ENCODE measurements at places on chromosomes 4 and X.

GRCh38 chr4:25862411-25863346, at the start of gene SEL1L3:
Gene SEL1L3 (minus strand): TSS chr4:25862988. CDS start chr4:25862836, 152 bp downstream.
- DNase-seq = peak; percentile 6

GRCh38 chr4:23884261-23884660, 5.6 kb downstream of the PPARGC1A start:
- DNase-seq = no peak

- DNase-seq = no peak
These were observed 121.0 kb upstream of the TEX13D start for GRCh38 chrX:124211312-124211942.

DNA sequence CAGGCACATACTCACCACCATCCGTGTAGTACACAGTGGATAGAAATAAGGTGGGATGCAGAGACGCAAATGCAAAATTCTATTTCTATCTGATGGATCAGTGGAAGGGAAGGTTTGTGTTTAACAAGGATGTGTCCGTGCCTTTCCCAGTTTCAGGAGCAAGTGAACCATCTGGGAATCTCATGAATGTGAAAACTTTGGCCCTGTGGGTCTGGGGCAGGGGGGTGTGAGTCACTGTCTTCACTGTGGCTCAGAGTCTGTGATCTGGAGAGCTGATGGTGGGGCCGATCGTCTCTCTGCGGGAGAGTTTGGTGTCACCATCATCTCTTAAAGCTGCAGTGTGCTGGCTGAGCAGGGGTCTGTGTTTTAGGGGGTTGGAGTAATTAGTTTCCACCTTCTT, 179.3 kb upstream of the STS start:
- no peak for DNase-seq

- no peak for DNase-seq
These were observed 146.8 kb upstream of the PTCHD1 start for GRCh38 chrX:23187819-23188218.

DNA sequence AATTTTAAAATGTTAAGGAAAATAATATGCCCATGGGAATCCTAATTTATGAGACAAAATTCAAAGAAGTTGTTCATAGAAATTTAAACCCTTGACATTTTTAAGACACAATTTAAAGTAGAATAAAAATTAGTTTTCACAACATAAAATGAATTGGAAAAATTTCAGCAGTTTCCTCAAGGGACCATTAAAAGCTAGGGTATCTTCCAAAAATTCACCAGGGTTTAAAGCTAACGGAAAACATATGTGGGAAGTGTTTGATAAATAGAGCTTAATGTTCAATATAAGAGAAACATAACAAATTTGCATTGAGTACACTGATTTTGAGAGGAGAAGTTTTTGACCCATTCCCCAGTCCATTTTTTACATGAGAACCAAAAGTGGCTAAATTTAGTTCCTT, 228.9 kb upstream of the TTC29 start:
- no peak for DNase-seq

DNA sequence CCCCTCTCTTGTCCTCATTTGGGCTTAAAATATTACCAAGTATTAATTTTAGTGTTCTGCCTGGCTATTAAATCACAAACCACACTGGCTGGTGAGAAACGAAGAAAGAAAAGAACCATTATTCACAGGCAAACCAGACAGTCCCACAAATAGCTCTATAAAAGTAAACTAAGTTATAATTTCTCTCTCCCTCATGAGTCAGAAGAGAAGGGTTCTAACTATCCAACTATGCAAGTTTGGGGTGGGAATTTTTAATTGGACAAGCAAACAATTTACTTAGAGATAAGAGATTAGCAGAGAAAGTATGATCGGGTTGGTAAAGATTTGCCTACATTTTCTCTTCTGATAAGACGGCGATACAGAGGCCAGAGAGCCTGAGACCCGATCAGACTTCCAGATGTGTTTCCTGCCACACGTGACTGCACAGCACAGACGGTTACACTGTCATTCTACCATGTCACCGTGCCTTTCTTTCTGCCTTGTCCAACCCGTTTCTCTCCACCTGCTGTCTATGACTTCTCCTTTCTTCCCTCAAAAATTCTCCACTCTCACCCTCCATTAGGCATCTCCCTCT, 52.3 kb downstream of the MEPE start:
- DNase-seq = no peak

DNA sequence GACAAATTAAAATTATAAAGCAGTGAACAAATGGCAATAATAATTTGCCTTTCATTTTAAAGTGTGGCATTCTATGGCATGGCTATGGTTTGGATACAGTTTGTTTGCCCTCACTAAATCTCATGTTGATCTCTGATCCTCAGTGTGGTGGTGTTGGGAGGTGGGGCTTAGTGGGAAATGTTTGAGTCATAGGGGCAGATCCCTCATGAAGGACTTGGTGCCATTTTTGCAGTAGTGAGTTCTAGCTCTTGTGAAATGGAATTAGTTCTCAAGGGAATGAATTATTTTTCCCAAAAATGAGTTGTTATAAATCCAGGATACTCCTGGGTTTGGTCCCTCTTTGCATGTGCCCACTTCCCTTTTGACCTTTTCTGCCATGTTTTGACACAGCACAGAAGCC, 181.4 kb downstream of the AMELX start:
- no peak for DNase-seq
